ENCODE measurements at places on chromosomes 13 and 19.

DNA sequence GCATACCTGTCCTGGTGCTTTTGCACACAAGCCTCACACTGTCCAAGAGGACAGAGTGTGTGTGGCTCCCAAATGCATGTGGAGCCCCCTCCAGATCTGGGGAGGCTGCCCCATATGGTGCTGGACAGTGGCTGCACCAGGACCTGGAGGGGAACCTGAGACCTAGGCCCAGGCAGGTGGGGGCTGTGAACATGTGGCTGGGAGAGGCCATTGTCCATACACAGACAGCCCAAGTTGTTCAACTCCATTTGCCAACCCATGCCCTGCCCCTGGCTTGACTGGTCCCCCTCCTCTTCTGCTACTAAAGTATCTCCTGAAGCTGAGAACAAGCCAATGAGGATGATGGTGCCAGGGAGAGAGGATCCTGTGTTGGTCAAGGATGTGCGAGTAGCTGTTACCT lies 94.0 kb downstream of the ING1 start:
- DNase-seq: no peak

DNA sequence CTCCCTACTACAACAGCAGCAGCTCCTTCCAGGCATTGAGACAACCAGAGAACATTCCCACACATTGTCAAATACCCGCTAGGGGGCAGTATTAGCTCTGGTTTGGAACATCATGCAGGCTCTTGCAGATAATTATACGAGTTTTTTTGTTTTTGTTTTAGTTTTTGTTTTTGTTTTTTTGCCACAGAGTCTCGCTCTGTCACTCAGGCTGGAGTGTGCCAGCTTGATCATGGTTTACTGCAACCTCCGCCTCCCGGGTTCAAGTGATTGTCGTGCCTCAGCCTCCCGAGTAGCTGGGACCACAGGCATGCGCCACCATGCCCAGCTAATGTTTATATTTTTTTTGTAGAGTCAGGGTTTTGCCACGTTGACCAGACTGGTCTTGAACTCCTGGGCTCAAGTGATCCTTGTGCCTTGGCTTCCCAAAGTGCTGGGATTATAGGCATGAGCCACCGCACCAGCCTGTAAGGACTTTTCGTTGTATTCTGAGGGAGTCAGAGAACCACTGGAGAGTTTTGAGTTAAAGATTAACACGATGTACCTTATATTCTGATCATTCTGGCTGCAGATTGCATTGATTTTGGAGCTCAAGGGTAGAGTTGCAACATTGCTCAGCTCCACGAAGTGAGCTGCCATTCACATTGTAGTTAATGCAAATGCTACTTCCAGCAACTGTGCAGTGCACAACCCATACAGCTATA lies 41.7 kb upstream of the CEACAM20 start:
- DNase-seq: peak; percentile 85

GRCh38 chr13:49373716-49374115 lies 70.1 kb downstream of the CAB39L start:
- DNase-seq: no peak

DNA sequence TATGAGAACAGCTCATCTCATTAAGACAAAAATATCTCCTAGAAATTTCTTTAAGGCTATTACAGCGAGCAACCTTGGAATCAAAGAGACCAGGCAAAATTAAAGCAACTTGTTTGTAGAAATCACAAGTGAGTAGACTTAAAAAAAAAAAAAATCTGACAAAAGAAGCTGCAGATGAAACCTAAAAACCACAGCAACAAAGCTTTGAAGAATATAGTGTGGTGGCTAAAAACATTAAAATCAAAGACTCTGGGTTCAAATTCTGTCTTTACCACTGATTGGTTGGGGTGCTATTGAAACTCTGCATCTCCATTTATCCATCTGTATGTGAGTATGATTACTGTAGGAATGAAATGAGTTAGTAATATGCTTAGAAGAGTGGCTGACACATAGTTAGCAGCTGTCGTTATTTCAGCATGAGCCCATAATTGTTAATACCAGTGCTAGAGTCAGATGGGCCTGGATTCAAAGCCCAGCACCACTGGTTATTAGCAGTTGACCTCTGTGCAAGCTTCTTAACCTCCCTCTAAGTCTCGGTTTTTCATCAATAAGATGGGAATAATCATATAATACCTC lies 157.6 kb downstream of the FOXO1 start:
- no peak for DNase-seq

DNA sequence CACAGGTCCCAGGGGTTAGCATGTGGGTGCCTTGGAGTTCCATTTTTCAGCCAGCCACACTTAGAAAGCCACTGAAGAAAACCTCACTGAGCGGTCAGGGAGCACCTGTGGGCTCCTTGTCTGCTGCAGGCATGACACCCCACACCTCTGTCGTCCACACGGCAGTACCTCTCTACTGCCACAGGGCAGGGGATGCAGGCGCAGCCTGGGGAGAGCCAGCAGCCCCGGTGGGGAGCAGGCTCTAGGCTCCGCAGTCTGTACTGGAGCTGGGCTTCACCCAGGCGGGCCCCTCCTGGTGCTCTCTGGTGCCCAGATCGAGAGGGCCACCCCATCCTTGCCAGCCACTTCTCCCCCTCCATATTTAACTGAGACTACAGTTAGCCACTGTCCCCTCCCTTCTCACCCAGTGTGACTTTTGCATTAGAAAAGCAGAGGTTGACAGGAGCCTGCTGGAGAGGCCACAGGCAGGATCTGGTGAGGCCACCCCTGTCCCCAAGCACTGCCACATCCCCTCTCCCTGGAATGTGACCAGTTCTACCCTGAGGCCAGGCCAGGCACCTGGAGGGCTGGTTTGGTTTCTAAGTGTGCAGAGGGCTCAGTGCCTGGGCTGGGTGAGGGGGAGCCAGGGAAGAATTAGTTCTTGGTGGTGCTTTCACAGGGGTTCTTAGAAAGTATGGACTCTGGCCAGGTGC lies 104.4 kb downstream of the KDM4B start:
- no peak for DNase-seq

DNA sequence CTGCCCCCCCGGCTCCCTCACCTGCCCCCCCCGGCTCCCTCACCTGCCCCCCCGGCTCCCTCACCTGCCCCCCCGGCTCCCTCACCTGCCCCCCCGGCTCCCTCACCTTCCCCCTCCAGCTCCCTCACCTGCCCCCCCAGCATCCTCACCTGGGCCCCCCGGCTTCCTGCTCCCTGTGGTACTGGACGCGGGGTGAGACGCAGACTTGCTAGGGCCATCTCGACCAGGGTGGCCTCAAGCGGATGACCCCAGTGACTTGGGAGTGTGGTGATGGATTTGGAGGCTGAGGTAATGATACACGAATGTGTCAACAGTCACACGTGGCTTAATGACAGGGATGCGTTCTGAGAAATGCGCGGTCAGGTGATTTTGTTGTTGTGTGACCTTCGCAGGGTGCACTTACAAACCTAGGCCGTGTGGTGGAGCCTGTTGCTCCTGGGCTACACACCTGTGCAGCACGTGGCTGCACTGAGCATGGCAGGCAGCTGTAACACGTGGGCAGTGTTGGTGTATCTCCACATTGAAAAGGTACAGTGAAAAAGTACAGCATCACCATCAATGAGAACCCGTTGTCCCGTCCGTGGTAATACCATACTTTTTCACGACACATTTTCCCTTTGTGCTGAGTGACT lies 197.8 kb downstream of the TEX29 start:
- no peak for DNase-seq

GRCh38 chr13:73090116-73090822 lies 31.5 kb downstream of the KLF5 start:
- DNase-seq: peak; percentile 90

- no peak for DNase-seq
Measured at GRCh38 chr19:3367628-3368440, 1.5 kb downstream of the NFIC start.

Data from kidney capillary endothelial cell (primary cell).